ENCODE measurements at places on chromosomes 13 and 19. TPM values are rescaled to one million over a fixed set of nuclear protein-coding genes. Genes with fewer than 3 reads are reported as not detected.
A peak's percentile ranks its signal among the peaks of the same experiment; 100 is the strongest.

DNA sequence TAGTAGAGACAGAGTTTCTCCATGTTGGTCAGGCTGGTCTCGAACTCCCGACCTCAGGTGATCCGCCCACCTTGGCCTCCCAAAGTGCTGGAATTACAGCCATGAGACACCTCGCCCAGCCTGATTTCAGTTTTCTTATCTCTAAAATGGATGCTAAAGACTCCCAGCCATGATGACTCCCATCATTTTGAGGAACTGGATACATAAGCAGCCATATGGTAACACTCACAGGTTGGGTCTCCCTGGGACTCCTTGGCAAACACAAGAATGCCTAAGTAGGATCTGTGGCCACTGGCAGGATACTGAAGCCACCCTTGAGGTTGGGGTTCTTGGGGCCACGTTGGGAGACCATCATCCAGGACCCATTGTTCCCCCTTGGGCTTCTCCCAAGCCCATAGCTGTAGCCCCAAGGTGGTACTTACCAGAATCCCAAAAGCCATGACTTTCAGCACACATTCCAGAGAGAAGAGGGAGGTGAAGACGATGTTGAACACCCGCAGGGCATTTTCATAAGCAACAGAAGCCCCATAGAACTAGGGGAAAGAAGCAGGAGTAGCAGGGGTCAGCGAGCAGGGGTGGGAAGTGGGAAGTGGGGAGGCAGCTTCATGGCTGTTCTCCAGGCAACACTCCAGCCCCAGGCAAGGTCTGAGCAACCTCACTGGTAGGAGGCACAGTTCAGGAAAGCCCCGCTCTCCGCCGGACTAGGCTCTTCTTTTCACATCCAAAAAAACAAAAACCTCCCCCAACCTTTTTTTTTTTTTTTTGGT is 102.5 kb downstream of the IER2 start:
- no peaks in the 10 kb centered on the region for H3K4me1 ChIP-seq
- H3K4me3 ChIP-seq: no peak overlapping the region
- no peak overlapping the region for H3K27ac ChIP-seq

GRCh38 chr19:48036765-48037164 is 7.1 kb downstream of the CABP5 start:
- no peaks in the 10 kb centered on the region for H3K27me3 ChIP-seq
- H3K27ac ChIP-seq: no peak overlapping the region
- H3K36me3 ChIP-seq: no peaks in the 10 kb centered on the region
- no peaks in the 10 kb centered on the region for H3K4me1 ChIP-seq

- H3K36me3 ChIP-seq: no peaks in the 10 kb centered on the region
- no peaks in the 10 kb centered on the region for H3K27me3 ChIP-seq
- no peak overlapping the region for H3K27ac ChIP-seq
- no peak overlapping the region for H3K4me3 ChIP-seq
- no peaks in the 10 kb centered on the region for H3K4me1 ChIP-seq
These were observed 61.6 kb downstream of the MYCBP2 start for GRCh38 chr13:77265336-77265735.

DNA sequence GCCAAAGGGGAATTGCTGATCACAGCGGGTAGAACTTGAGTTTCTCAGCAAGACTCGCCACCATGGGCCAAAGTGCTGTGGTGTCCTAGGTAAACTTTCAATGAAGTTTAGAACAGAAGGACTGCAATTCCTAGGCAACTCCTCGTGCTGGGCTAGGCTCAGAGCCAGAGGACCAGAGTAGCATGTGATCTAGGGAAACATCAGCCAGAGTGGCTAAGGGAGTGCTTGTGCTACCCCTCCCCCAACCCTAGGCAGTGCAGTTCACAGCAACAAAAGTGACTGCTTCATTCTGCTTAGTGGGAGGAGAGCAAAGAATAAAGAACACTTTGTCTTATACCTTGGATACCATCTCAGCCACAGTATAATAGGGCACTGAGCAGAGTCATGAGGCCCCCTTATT is 1658.6 kb upstream of the MIR17HG start:
- H3K4me3 ChIP-seq: no peak overlapping the region
- no peaks in the 10 kb centered on the region for H3K27me3 ChIP-seq
- H3K36me3 ChIP-seq: no peaks in the 10 kb centered on the region
- no peak overlapping the region for H3K27ac ChIP-seq
- DNase-seq: no peak

- H3K27ac ChIP-seq: no peak overlapping the region
- no peak for DNase-seq
- no peaks in the 10 kb centered on the region for H3K27me3 ChIP-seq
- H3K36me3 ChIP-seq: no peaks in the 10 kb centered on the region
- no peak overlapping the region for H3K4me3 ChIP-seq
These were observed 2.3 kb downstream of the PLPP2 start for GRCh38 chr19:288911-289310.

Gene ZNF324B
- 9.8 TPM for total RNA-seq

- DNase-seq: no peak
- H3K36me3 ChIP-seq: no peaks in the 10 kb centered on the region
- peaks cover 22% of the 10 kb centered on the region for H3K4me1 ChIP-seq
- no peak overlapping the region for H3K27ac ChIP-seq
- no peak overlapping the region for H3K4me3 ChIP-seq
These were observed 4.1 kb upstream of the ZIC5 start for GRCh38 chr13:99975626-99976025.

- H3K36me3 ChIP-seq: no peaks in the 10 kb centered on the region
- H3K27ac ChIP-seq: no peak overlapping the region
- no peak overlapping the region for H3K4me3 ChIP-seq
- H3K4me1 ChIP-seq: no peaks in the 10 kb centered on the region
These were observed 12.1 kb downstream of the KBTBD7 start for GRCh38 chr13:41182231-41182630.

DNA sequence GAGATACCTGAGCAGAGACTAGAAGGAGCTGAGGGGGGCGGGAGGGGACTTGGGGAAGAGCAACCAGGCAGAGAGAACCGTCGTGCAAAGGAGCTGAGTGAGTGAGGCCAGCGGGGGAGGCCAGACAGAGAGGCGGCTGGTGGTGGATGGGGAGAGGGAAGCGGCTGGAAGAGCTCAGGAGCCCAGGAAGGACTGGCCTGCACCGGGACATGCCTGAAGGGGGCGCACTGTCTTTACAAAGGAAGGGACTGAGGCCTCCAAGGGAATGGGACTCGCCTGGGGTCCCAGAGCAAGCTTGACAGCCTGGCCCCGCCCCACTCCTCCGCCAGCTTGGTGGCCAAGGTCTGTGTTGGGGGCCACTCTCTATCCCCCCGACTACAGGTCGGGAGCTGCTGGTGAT is 14.9 kb downstream of the ONECUT3 start:
- H3K4me1 ChIP-seq: no peaks in the 10 kb centered on the region
- peaks cover 56% of the 10 kb centered on the region for H3K27me3 ChIP-seq
- no peak for DNase-seq
- no peak overlapping the region for H3K27ac ChIP-seq
- H3K4me3 ChIP-seq: no peak overlapping the region

DNA sequence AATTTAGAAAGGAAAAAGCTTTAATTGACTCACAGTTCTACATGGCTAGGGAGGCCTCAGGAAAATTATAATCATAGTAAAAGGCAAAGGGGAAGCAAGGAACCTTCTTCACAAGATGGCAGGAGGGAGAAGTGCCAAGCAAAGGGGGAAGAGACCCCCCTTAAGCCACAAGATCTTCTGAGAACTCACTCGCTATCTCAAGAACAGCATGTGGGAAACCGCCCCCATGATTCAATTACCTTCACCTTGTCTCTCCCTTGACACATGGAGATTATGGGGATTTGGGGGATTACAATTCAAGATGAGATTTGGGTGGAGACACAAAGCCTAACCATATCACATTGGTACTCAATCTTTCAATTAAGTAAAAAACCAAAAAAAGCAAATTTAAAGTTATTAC is 1778.7 kb upstream of the MIR17HG start:
- H3K27ac ChIP-seq: no peak overlapping the region
- DNase-seq: no peak
- H3K36me3 ChIP-seq: no peaks in the 10 kb centered on the region
- H3K4me3 ChIP-seq: no peak overlapping the region
- H3K4me1 ChIP-seq: no peaks in the 10 kb centered on the region
- H3K27me3 ChIP-seq: no peaks in the 10 kb centered on the region

Gene IGFLR1
- total RNA-seq: 5.3 TPM

DNA sequence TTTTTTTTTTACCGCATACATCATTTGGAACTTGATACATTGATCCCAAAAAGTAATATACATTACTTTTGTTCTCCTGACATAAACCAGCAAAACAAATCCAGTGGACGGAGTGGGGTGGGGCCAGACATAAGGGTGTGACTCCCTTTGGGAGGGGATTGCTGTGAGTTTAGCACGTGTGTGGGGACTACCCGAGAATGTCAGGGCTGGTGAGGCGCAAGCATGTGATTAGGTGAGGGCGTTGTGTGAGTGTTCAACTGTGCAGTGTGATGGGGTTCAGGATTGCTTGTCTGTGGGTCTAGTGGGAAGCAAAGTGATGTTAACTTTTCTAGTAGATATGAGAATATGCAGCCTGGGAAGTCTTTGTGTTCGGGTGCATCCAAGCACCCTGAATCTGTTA is 468.0 kb downstream of the TSHZ3 start:
- H3K27me3 ChIP-seq: no peaks in the 10 kb centered on the region
- no peak overlapping the region for H3K4me3 ChIP-seq
- no peaks in the 10 kb centered on the region for H3K36me3 ChIP-seq

Gene ZNF66
- total RNA-seq: 6.2 TPM

Gene ETV2
- total RNA-seq: not detected

GRCh38 chr19:4870025-4870700 is 2.7 kb upstream of the PLIN3 start:
- no peaks in the 10 kb centered on the region for H3K36me3 ChIP-seq
- H3K4me1 ChIP-seq: no peaks in the 10 kb centered on the region
- H3K27me3 ChIP-seq: no peaks in the 10 kb centered on the region
- DNase-seq: no peak

- no peak overlapping the region for H3K27ac ChIP-seq
- no peaks in the 10 kb centered on the region for H3K4me1 ChIP-seq
- no peak for DNase-seq
- no peaks in the 10 kb centered on the region for H3K36me3 ChIP-seq
- H3K4me3 ChIP-seq: no peak overlapping the region
- no peaks in the 10 kb centered on the region for H3K27me3 ChIP-seq
These were observed 33.9 kb upstream of the LATS2 start for GRCh38 chr13:21095311-21095710.

GRCh38 chr19:46606681-46607447 is 5.7 kb downstream of the CALM3 start:
- no peaks in the 10 kb centered on the region for H3K36me3 ChIP-seq
- no peak for DNase-seq

- no peaks in the 10 kb centered on the region for H3K36me3 ChIP-seq
- H3K27ac ChIP-seq: no peak overlapping the region
- DNase-seq: no peak
- no peaks in the 10 kb centered on the region for H3K27me3 ChIP-seq
- no peak overlapping the region for H3K4me3 ChIP-seq
- H3K4me1 ChIP-seq: no peaks in the 10 kb centered on the region
These were observed 18.6 kb upstream of the TIMM44 start for GRCh38 chr19:7961920-7962626.

- no peaks in the 10 kb centered on the region for H3K36me3 ChIP-seq
- H3K27me3 ChIP-seq: no peaks in the 10 kb centered on the region
- H3K4me3 ChIP-seq: no peak overlapping the region
- H3K27ac ChIP-seq: no peak overlapping the region
- no peak for DNase-seq
- no peaks in the 10 kb centered on the region for H3K4me1 ChIP-seq
These were observed 21.1 kb downstream of the PIAS4 start for GRCh38 chr19:4028334-4029246.

Gene OR4F17
- total RNA-seq: not detected

DNA sequence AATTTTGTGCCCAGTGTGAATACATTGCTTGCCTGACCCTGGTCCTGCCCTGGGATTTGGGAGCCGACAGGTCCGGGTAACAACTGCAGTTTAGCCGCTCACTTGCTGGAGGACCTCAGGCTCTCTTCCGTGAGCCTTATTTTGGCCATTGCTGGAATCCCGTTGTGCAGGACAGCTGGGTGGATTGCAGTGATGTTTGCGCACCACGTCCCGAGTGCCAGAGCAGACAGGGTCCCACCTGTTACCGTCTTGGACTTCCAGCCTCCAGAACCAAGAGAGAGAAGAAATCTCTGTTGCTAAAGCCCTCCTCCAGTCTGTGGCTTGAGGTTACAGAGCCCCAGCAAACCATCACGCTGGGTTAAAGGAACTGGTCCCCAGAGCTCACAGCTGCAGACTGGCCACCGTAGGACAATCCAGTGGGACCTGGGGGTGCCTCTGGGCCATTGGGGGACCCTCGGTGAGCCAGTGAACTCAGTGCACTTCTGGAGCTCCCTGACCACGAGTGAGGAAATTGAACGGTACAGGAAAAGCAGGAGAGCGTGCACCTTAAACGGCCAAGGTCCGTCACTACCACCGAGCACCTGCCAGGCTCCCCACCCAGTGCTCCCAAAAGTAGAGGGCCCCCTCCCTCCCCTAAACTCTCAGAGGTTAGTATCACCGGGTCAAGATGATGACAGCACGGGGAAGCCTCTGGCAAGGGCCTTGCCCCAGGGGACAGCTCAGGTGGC is 92.9 kb downstream of the GNG7 start:
- no peak overlapping the region for H3K27ac ChIP-seq
- H3K36me3 ChIP-seq: no peaks in the 10 kb centered on the region

- H3K4me1 ChIP-seq: no peaks in the 10 kb centered on the region
- no peak for DNase-seq
- no peaks in the 10 kb centered on the region for H3K27me3 ChIP-seq
- no peaks in the 10 kb centered on the region for H3K36me3 ChIP-seq
- H3K27ac ChIP-seq: no peak overlapping the region
These were observed 1470.9 kb downstream of the UQCRFS1 start for GRCh38 chr19:27742041-27742440.

- H3K4me1 ChIP-seq: no peaks in the 10 kb centered on the region
- H3K36me3 ChIP-seq: no peaks in the 10 kb centered on the region
These were observed 17.0 kb downstream of the RBM26 start for GRCh38 chr13:79389026-79389425.

- H3K4me3 ChIP-seq: peak overlapping the region; percentile 23
- DNase-seq: no peak
- H3K27ac ChIP-seq: no peak overlapping the region
- no peaks in the 10 kb centered on the region for H3K36me3 ChIP-seq
- no peaks in the 10 kb centered on the region for H3K4me1 ChIP-seq
These were observed 1.1 kb downstream of the MAB21L1 start for GRCh38 chr13:35475212-35475959.

DNA sequence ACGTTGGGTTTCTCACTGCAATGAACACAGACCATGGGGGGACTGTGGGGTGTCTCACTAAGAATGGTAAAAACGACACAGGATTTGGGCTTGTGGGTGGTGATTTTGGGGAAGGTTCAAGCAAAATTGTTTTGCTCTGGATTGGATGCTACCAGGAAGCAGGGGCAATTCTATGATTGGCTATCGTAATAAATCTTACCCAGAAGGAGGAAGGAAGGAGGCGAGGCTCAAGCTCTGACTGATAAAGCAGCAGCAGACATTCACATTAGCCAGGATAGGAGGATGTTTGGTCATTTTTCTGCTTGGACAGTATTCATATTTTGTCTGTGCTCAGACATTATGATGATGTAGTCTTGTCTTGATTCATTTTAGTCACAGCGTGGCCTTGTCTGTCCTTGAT is 1.5 kb downstream of the ZNF576 start:
- H3K4me1 ChIP-seq: peaks cover 20% of the 10 kb centered on the region
- DNase-seq: no peak
- H3K27ac ChIP-seq: no peak overlapping the region
- no peak overlapping the region for H3K4me3 ChIP-seq
- H3K36me3 ChIP-seq: no peaks in the 10 kb centered on the region
- no peaks in the 10 kb centered on the region for H3K27me3 ChIP-seq

Gene ZNF345
- 25.6 TPM for total RNA-seq

Measured in uterus (tissue), 4 donors.